ENCODE measurements at places on chromosomes 2 and 18.

DNA sequence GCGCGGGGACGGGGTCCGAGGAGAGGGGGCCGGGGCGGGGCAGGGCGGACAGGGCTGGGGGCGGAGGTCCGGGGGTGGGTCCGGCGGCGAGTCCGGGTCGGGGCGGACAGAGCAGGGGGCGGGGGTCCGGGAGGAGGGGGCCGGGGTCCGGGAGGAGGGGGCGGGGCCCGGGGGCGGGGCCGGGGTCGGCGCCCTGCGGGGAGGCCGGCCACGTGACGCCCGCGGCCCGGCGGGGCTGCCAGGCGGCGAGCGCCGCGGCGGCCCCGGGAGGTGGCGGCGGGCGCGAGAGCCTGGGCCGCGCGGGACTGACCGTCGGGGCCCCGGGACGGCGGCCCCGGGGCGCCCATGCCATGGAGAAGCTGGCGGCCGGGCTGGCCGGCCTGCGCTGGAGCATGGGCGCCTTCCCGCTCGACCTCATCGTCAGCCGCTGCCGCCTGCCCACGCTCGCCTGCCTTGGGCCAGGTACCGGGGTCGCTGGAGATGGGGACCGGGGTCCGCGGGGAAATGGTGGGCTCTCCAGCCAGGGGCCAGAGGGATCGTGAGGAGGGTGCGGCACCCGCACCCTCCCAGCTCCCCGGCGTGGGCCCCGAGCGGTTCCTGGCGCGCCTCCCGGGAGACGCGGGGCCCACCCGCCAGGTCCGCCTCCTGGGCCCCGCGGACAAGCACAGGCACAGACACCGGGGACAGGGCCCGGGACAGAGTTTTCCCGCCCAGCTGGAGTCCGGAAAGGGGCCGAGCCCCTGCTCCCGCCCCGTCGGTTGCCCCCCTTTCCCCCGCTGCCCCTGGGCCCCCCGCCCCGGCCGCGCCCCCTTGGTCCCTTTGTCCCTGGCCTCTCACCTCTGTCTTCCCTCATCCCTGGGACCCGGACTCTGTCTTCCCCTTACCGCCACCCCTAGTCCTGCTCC, at the start of gene GAREM2:
Gene GAREM2 (plus strand): TSS at position 218 of the 905 bp plus-strand sequence. CDS start 133 bp downstream, at position 351.
- no peak for DNase-seq

DNA sequence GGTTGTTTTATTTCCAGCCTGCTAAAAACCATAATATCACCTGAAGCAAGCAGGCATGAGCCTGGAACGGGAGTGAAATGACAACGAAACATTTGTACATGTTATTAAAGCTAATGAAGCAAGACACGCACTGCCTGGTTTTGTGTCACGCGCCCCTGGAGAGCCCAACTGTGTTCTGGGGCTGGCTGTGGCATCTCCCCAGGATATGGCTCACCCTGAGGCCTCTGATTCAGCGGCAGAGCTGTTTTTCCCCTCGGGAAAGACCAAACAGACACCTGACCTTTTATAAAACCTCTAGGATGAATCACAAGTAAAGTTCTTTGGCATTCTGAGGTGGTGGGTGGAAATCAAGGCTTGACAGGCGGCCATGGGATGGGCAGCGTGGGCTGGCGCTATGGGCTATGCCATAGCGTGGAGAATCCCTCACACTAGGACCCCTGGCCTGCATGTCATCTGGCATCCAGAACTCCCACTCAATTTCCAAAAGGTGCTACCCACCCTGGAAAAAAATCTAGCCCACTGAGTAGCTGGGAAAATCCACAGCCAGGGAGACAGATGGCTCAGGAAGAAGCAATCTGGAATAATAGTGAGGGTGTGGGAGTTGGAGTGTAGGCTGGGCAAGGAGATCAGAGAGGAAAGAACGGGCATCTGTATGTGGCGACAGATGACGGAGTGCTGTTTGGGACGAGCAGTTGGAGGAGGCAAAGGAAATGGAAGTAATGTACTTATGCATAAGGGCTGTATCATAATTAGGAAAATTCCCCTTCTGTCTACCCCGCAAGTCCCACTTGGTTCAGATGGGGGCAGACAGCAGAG, 262.0 kb downstream of the AFF3 start:
- DNase-seq = no peak

DNA sequence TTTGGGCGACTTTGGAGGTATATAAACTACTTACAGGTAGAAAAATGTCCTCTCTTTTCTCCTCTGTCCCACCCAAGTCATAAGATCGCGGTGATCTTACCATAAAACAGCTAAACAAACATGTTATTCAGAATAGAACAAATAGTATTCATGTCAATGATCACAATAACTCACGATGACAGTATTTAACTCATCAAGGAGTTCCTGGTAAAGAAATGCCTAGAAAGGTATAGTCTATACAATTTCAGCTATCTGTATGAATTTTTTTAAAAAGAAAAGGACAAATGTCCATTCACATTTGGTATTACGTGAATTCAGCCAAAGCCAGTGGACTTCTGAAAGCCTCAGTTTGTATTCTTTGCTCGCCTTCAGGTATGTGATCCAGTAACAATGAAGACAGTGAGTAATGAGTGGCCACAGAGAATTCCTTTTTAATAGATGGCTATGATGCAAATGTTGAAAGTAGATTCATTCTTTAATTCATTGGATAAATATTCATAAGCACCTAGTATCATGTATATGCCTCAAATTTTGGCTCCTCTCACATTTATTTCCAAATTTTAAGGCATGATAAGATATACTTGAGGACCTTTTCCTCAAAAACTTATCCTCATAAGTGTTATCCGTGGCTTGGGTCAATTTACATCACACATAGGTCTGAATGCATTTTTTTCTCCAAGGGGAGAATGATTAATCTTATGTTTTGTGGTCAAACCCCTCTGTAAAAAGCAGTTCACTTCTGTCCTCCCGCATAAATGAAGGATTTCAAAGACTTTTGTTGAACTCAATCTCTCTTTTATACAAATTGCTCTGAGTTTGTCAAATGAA, 20.3 kb downstream of the ABCB11 start:
- DNase-seq = no peak

- no peak for DNase-seq
These were observed 221.8 kb downstream of the RPIA start for GRCh38 chr2:88913280-88913679.

DNA sequence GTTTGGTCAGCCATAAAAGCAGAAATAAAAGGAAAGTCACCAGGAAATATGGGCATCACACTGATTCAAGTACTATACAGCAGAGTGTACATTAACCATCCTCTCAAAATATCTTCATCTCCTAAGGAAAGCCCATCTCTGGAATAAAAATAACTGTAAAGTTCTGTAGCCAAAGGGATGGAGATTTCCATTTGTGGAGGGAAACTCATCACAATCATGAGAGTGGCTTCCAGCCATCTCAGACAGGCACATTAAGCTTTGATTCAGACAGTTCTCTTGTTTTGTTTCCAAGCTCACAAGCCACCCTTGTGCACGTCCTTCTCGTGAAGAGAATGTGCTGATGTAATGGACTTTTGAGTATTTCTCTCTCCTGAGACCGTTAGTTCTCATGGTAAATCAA, 695.5 kb downstream of the LRRTM4 start:
- no peak for DNase-seq

- DNase-seq = no peak
These were observed 182.4 kb downstream of the NCK2 start for GRCh38 chr2:105926960-105927678.

- peak; percentile 85 for DNase-seq
These were observed 281.6 kb upstream of the STON1 start for GRCh38 chr2:48248251-48248933.

DNA sequence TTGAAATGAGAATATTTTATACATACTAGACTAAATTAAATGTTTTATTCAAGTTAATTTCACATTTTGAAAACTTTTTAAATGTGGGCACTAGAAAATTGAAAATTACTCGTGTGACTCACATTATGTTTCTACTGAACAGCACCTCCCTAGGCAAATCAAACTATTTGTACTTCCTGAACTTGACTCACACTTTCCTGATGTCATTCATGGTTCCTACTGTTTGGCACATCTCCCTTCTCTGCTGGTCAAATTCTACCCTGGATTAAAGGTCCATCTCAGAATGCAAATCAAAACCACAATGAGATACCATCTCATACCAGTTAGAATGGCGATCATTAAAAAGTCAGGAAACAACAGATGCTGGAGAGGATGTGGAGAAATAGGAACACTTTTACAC, 16.7 kb downstream of the LHCGR start:
- peak; percentile 83 for DNase-seq

DNA sequence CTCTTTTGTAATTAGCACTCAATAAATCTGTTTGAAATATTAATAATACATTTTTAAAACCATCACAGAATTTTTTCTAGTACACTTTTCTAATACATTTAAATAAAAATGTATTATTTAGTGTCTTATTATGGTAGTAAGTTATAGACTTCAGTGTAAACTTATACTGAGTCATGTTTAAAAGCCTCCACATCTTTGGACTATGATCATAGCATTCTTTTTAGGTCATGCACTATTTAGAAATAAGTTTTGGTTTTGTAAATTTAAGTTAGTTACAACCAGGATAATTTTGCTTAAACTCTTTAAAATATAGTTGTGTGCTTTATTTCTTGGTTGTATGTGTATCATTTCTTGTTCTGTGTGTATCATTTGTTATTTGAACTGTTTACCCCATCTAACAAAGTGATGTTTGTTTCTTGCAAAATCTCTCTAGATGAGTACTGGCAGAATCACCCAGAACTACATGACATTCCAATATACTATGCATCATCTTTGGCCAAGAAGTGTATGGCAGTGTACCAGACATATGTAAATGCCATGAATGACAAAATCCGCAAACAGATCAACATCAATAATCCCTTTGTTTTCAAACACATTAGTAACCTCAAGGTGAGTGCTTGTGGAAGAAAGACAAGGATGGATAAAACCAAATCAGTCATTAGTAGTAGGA, 16.7 kb downstream of the CPSF3 start:
- no peak for DNase-seq

GRCh38 chr18:75871596-75871995, 444.1 kb upstream of the SMIM21 start:
- DNase-seq = no peak

- DNase-seq = no peak
These were observed 132.5 kb downstream of the NCOA1 start for GRCh38 chr2:24623535-24623934.

DNA sequence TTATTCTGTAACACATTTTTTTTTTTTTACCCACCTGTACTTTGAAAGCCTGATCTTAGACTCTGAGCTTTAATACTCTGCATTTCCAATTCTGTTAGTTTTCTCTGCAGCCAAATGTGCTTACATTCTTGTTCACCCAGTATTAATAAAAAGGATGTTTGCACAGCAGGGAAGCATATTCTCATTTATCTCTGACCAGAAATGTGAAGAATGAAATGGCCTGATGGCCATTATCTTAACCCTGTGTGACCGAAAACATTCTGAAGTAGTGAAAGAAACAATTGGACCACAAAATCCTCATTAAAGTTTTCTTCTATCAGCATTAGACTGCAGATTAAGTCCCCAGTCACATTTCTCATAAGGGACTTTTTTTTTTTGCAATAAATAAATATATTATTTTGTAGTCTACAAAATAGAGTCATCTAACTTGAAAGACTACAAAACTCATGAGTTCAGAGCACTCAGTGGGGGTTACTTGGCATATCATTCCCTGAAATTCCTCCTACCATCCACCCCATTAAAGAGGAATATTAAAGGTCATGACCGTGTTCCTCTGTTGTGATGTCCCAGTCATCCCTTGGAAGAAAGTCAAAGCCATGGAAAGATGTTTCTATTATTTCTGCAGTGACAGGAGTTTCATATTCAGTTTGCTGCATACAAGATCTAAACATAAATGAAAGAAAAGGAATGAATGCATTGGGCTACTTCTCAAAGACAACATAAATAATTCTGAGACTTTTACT, 364.4 kb downstream of the RND3 start:
- DNase-seq = no peak

- no peak for DNase-seq
These were observed 97.2 kb downstream of the PTGR3 start for GRCh38 chr18:75111760-75112159.

- no peak for DNase-seq
These were observed 53.9 kb downstream of the NCK2 start for GRCh38 chr2:105798595-105798994.

GRCh38 chr2:102485147-102485785, 12.2 kb downstream of the SLC9A4 start:
- DNase-seq = no peak

GRCh38 chr2:239399921-239400595, 762 bp downstream of the HDAC4 start:
- DNase-seq = no peak

DNA sequence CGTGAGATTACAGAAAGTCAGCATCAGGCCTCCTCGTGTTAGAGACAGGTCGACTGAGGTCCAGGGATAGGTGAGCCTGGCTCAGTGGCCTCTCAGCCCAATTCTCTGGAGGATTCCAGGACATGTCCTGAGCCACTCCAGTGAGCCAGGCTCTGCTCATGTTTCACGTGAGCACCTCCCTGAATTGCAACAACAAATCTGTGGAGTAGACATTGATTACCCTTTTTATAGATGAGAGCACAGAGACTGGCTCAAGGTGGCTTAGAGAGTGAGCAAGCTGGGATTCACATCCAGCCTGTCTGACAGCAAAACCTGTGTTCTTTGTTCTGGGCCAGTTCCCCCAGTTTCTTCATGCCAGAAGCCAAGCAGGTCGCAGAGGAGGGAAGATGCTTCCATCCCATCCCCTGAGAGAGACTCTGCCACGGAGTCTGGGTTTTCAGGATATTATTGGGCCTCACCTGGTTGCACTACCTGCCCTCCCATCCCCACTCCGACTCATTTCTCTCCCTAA, 46.4 kb downstream of the HS1BP3 start:
- DNase-seq = no peak

- no peak for DNase-seq
These were observed 45.5 kb upstream of the ZSWIM2 start for GRCh38 chr2:186894478-186894877.

- DNase-seq = no peak
These were observed 133.0 kb downstream of the MSH2 start for GRCh38 chr2:47535996-47536395.

DNA sequence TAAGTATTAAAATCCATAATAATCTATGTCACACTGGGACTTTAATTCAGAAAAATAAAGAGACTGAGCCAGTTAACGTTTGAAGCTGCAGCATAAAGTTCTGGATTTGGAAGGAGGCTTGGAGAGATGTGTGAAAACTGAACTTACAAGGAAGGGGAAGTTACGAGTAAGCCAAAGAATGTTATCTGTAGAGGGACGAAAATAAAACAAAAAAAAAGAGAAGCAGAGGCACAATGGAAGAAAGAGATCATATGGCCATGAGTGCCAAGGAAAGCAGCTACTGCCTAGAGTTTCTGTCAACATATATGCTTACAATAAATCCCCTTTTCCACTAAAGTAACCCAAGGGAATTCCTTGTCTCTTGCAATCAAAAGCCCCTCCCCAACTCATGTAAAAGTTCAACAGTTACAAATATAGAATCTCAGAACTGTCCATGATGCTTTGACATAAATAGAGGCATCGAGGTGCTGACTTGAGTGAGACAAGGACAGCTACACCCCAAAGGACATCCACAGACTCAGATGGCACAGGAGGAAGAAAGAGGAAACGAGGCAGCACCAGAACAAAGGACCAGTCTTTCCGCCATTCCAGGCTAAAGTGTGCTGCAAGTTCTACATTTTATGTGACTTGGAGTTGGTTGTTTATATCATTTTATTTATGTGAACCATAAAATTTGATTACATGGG, 16.1 kb upstream of the ARL5A start:
- DNase-seq = no peak

- DNase-seq = no peak
These were observed 116.5 kb downstream of the DOCK10 start for GRCh38 chr2:224925810-224926100.

All from HS-27A (cell line).